ENCODE measurements at places on chromosomes 6 and 20. TPM values are rescaled to one million over a fixed set of nuclear protein-coding genes. Genes with fewer than 3 reads are reported as not detected.

The CRISP3 gene
- total RNA-seq, result not detected

The PTPRA gene
- total RNA-seq, result 55.8 TPM

The GINS1 gene
- total RNA-seq, result 3.4 TPM

The RAMACL gene
- 1.3 TPM for total RNA-seq

GRCh38 chr20:55701467-55701866 lies 303.9 kb downstream of the CBLN4 start:
- ATAC-seq, result no peak

- no peak for ATAC-seq
Observed at GRCh38 chr6:92023410-92023966, 1395.9 kb downstream of the EPHA7 start.

DNA sequence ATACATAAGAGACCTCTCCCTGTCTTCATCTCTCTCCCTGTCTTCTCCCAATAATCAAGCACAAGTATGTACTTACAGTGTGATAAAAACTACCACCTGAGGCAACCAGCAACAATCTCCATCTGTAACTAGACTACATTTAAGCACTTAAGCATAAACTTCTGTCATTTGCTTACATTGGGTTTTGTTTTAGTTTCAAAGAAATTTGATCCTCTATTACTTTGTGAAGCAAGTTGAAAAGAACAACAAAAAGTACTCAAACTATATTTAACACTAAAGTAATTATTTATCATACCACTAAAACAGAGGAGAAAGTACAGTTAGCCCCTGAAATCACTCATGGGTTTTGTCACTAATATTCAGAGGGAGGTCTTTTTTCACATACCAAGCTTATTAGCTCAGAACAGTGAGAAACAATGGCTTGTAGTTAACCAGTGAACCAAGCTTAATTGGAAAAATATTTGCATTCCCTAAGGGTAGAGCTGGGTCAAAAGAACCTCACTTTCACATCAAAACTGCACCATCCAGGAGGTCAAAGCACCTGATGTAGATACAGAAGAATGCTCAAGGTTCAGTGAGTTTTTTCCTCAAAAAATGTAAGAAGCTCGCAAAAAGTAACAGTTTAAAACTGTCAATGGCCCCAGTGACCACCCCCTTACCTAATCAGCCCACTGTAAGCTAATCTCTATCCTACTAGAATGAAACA lies 34.1 kb downstream of the DCDC2 start:
- no peak for ATAC-seq
